ENCODE measurements at places on chromosomes 5 and 9. TPM values are rescaled to one million over a fixed set of nuclear protein-coding genes. Genes with fewer than 3 reads are reported as not detected.

The ISOC1 gene
- total RNA-seq, result 41.3 TPM

The OGN gene
- total RNA-seq, result 9.0 TPM

The IFNE gene
- not detected for total RNA-seq

The CD74 gene
- total RNA-seq, result 823 TPM

The SOX30 gene
- total RNA-seq, result not detected

The ZNF346 gene
- 13.3 TPM for total RNA-seq

The SNX18 gene
- total RNA-seq, result 54.6 TPM

The PCDHA1 gene
- total RNA-seq, result not detected

The ACTL7B gene
- not detected for total RNA-seq

Data from subcutaneous adipose tissue (tissue), 4 donors.